Cerebellum (tissue), 4 donors: ENCODE measurements at places on chromosomes 1 and 21. TPM values are rescaled to one million over a fixed set of nuclear protein-coding genes. Genes with fewer than 3 reads are reported as not detected.

Gene GSTM3
- total RNA-seq = 47.8 TPM

Gene FGR
- total RNA-seq = 1.9 TPM

Gene RAB25
- total RNA-seq = not detected

DNA sequence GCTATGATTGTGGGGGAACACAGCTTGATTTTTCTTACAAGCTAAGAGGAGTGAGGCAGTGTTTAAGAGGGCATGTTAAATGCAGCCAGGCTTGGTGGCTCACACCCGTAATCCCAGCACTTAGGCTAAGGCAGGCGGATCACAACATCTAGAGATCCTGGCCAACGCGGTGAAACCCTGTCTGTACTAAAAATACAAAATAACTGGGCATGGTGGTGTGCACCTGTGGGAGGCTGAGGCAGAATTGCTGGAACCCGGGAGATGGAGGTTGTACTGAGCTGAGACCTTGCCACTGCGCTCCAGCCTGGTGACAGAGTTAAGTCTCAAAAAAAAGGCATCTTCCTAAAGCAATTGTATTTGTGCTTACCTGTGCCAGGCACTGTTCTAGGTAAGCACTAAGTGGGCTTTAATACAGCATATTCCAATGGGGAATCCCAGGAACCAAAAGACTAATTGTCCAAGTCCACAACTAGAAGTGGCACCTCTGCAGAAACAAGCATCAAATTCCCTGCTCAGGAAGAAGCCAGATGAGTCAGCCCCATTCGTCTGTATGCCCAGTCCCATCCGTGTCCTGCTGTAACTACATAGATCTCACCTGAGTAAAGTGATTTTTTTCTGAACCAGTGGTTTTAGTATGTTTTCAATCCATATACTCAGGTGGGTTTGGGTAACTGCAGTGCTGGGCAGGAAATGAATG is 4.6 kb downstream of the RCC1 start:
- DNase-seq = no peak

Gene NBPF6
- 0.18 TPM for total RNA-seq

Gene DCLRE1B
- total RNA-seq = 9.3 TPM

Gene TMPRSS2
- 0.27 TPM for total RNA-seq

Gene KIAA1614
- 8.2 TPM for total RNA-seq

DNA sequence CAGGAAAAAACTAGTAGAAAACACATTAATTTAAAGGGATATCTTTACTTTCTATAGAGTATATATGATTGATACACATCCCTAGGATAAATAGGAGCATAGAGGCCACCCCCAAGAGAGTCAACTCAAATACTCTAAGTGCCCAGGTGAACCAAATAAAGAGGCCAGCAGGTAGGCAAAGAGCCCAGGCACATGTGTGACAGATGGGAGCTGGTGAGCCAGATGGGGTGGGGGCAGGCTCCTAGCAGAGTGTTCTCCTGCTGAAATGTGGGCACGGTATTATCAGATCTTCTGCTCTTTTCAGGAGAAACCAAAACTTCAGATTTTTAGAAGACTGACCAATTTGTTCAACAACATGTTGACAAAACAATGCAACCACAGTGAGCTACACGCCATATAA is 333.4 kb upstream of the PKN2 start:
- no peak for DNase-seq

DNA sequence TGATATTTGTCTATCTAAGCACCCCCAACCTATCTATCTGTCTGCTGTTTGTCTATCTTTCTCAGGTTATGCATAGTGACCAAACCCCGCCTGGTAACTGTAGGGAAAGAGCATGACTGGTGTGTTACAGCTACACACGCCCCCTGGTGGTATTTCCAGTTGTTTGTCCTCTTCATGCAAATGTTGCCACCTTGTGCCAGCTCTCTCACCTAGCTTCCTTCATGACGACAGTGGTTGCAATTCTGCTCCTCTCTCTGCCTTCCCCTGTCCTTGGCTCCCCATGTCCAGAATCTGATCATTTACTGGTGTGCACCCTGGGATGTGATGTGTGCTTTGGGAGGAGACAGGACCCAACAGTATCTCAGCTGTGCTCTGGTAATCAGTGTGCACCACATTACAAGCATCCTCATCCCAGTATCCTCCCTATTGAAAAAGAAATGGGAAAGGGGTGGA is 8.1 kb upstream of the INKA2 start:
- no peak for DNase-seq

Gene GNG12
- 27.4 TPM for total RNA-seq

DNA sequence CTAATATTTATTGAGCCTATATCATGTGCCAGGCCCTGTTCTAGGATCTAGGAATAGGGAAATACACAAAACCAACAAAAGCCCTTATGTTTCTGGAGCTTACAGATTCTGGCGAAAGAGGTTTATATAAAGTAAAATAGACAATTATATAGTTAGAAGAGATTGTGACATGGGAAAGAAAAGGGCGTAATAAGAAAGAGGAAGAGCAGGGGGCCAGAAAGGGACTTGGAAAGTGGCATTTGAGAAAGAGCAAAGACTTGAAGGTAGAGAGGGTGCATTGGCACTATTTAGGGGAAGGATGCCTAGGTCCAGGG is 322.5 kb upstream of the FAM78B start:
- DNase-seq = no peak

- no peak for DNase-seq
Observed at GRCh38 chr1:2805801-2806430, 4.4 kb upstream of the TTC34 start.

Gene AIRE
- total RNA-seq = 0.09 TPM

- DNase-seq = no peak
Observed at GRCh38 chr1:9239622-9240401, 5.2 kb downstream of the H6PD start.

DNA sequence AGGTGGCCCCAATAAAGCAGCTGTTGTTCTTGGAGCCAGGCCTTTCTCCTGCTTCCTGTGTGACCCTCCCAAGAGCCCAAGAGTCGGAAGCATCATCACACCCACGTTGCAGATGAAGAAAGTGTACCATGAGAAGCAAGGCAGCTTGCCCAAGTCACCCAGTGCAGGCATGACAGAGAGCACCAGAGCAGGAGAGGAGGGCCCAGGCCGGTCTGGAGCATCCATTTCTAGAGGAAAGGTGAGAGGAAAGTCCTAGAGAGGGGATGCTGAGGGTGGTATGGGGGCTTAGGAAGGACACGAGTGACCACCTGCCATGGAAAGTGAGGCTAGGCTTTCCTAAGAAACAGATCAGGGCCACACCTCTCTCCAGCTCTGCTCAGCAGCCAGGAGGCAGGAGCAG is 47.0 kb downstream of the C1orf198 start:
- DNase-seq = no peak

Gene C4BPB
- total RNA-seq = not detected

DNA sequence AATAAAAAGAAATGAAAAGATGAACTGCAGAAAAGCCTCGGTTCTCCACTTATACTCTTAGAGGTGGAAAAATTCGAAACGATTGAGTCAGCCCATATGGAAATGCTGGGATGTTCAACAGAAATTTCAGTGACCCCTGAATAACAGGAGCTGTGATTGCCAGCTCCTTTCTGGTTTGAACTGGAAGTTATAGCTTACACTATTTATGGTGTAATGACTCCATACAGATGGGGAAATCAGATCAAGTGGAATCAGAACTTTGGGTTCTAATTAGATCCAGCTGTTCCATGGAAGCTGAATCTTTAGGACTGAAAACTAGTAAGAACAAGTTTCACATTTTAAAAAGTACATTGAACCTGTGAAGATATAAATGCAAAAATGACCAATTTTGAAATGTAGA is 569.3 kb upstream of the ZRANB2 start:
- DNase-seq = no peak

GRCh38 chr1:201350884-201351283 is 26.6 kb downstream of the TNNT2 start:
- DNase-seq = no peak

Gene PLA2G2D
- total RNA-seq = not detected

- no peak for DNase-seq
Observed at GRCh38 chr21:14241297-14241696, 25.3 kb downstream of the RBM11 start.

Gene DMRTA2
- not detected for total RNA-seq

- no peak for DNase-seq
Observed at GRCh38 chr1:87674791-87675190, 346.1 kb downstream of the LMO4 start.

- DNase-seq = no peak
Observed at GRCh38 chr1:185539277-185539943, 194.8 kb upstream of the HMCN1 start.

Gene FRRS1
- total RNA-seq = 1.9 TPM

Gene RAVER2
- total RNA-seq = 21.4 TPM

Gene FCRL2
- not detected for total RNA-seq

Gene KRTAP10-7
- total RNA-seq = not detected

Gene LRRC53
- 0.27 TPM for total RNA-seq

Gene RAB42
- total RNA-seq = 3.0 TPM

GRCh38 chr1:61910035-61910434 is 167.8 kb downstream of the PATJ start:
- DNase-seq = no peak

Gene CFAP57
- 1.9 TPM for total RNA-seq

DNA sequence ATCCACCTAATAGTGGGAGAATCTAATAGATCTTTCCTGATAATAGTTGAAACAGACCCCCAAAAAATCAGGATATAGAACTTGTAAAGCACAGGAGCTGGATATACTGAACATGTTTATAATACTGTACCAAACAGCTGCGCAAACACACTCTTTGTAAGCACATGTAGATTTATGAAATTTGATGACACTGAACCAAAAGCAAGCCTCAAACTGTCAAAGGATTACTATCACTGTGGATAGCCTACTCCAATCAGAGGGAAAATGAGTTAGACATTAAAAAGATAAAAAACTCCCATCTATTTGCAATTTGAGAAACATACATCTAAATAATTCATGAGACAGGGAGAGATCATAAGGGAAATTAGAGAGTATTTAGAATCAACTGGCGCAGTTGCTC is 26.1 kb downstream of the RCAN3 start:
- DNase-seq = no peak

Gene EPS8L3
- total RNA-seq = not detected

DNA sequence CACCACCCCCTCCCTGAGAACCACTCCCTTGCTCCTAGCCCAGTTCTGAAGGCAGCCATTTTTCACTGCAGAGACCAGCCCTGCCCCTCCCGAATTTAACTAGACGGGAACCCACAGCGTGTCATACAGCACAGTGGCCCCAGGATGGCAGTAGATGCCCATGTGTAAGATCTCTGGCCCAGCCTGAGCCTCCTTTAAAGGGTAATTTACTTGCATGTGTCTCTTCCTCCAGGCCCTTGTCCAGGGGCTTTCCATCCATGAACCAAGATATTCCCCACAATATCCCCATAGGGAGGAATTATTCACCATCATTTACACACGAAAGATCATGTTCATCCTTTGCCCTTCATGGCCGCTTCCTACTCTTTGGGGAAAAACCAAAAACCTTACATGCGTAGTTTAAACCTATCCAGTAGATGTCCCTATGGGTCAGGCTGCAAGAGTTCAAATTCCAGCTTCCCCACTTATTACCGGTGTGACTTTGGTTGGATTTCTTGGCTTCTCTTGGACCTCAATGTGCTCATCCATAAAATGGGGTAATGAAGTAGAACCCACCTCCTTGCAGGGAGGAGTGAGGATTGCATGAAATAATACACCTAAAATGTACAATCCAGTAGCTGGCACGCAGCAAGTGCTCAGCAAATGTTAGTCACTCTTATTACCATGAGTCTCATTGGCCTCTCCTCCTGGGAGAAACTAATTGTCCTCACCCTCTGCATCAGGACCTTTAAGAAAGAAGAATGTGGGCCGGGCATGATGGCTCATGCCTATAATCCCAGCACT is 4.0 kb upstream of the LACTBL1 start:
- peak; percentile 30 for DNase-seq

Gene KRTAP21-2
- total RNA-seq = not detected

- DNase-seq = peak; percentile 82
Observed at GRCh38 chr1:99456536-99456935, 189.4 kb upstream of the PALMD start.

DNA sequence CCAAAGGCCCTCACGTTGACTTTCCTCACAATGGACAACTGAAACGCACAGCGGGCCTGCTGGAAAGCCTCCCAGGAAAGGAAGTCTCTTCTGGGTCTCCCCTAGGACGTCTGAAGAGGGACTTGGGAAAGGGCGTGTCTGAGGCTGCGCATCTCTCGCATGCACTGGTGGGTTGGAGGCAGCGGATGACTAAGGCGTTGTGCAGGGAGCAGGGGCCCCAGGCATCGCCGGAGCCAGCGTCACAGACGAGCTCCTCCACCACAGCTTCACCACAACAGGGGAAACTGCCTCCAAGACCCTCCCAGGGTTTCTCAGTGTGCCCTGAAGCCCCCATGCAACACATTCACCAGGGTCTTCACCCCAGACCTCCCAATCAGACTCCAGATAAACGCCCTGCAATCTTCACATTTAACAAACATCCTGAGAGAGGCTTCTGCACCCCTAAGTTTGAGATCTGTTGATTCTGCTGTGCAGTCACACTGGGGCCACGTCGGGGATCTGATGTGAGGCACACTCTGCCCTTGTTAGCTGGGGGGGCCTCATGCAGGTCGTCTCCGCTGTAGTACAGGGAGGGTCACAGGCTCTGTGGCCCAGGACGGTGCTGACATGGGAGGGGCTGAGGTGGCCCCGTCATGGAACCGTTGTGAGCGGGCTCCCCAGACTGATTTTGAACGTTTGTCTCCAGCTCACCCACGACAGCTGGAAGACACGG is 7.0 kb upstream of the TFF1 start:
- no peak for DNase-seq

DNA sequence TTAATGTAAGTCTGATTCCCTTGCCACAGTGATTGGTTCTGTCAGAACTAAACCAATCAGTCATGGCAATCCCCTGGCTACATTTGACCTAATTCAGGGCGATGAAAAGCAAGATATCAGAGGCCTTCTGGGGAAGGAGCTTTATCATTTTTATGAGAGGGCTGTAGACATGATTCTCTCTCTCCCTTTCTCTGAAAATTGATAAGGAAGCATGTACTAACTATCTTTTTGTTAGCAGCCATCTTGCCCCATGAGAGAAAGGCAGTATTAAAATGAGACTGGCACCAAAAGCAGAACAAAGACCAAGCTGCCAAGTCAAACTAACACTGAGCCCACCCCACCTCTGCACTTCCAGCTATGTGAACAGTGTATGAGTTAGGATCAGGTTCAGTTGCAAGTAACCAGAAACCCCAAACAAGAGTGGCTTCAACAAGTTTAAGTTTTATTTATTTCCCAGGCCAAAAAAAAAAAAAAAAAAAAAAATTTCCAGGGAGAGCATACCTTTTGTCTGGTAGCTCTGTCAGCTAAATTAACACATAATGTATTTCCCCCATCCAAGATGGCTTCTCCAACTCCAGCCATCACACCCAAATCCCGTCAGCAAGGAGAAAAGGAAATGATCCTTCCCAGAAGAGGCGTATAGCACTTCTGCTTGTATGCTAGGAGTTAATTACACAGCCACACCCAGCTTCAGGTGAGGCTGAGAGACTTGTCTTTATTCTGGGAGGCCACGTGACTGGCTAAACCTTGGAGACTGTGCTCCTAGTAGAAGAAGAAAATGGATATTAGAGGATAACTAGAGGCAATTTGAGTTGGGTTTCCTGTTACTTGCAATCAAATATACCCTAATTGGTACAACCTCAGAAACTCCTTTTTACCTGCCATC is 105.8 kb upstream of the RALGPS2 start:
- no peak for DNase-seq
